ENCODE measurements at places on chromosomes 12 and 14.

GRCh38 chr14:55401751-55402150, 9.9 kb downstream of the ATG14 start:
- DNase-seq = no peak

GRCh38 chr14:23877111-23877510, 76.5 kb upstream of the DHRS4 start:
- DNase-seq = no peak

DNA sequence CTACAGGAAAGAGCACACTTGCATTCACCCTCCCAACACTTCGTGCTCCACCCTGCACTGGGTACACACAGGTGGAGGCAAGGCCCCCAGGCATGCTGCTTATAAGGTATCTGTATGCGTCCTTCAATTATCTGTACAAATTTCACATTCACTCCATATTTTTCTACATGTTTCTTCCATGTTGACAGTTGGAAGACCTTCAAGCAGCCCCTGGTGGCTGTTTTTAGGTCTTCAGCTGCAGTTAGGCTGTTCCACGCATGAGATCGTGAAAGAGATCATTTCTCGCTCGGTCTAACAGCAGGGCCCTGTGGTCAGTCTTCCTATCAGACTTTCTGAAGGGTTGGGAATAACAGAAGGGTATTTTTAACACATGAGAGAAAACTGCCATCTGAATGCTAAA, 47.1 kb downstream of the PLXNC1 start:
- no peak for DNase-seq

- no peak for DNase-seq
These were observed at the start of gene OTX2 for GRCh38 chr14:56810147-56810719. Gene OTX2 (minus strand): TSS chr14:56810479. CDS start chr14:56805456, 5,023 bp downstream.

DNA sequence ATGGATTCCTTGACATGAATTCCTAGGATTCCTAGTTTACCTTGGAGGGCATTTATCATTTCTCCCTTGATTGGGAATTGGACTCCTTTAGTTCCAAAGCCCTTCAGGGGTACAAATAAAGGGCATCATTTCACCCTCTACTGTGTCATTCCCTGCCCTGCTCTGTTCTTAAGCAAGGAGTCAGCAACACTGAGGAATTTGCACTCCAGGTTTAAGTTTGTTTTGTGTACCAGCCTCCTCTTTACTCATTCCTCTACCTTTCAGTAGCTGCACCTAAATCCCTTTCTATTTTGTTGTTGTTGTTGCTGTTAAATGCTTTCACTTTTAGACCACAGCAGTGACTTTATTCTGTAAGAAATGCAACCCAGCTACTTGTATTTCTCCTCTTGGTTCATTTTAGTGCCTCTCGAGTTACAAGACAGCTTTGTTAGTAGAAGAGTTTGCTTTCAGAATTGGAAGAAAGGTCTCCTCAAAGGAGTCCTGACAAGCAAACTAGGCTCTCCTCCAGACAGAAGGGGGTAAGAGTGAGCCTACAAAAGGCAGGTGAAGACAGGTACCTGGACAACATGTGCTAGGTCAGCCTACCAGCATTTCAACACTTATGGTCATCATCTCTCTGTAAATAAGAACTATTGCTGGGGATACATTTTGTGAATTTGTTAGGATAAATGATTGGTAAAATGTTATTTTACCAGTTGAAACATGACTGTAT, 90.0 kb downstream of the RMST start:
- DNase-seq = peak; percentile 73

DNA sequence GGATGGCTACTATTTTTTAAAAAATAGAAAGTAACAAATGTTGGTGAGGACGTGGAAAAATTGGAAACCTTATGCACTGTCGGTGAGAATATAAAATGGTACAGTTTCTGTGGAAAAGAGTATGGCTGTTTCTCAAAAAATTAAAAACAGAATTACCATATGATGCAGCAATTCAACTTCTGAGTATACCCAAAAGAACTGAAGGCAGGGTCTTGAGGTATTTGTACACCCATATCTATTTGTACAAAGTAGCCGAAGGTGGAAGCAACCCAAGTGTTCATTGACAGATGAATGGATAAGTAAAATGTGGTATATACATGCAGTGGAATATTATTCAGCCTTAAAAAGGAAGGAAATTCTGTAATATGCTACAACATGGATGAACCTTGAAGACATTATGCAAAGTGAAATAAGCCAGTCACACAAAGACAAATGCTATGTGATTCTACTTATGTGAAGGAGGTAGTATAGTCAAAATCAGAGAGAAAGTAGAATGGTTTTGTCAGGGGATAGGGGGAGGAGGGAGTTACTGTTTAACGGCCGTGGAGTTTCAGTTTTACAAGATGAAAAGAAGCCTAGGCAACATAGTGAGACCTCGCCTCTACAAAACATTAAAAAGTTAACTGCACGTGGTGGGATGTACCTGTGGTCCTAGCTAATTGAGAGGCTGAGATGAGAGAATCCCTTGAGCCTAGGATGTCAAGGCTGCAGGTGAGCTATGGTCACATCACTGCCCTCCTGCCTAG, 38.4 kb upstream of the CCT2 start:
- DNase-seq = no peak

DNA sequence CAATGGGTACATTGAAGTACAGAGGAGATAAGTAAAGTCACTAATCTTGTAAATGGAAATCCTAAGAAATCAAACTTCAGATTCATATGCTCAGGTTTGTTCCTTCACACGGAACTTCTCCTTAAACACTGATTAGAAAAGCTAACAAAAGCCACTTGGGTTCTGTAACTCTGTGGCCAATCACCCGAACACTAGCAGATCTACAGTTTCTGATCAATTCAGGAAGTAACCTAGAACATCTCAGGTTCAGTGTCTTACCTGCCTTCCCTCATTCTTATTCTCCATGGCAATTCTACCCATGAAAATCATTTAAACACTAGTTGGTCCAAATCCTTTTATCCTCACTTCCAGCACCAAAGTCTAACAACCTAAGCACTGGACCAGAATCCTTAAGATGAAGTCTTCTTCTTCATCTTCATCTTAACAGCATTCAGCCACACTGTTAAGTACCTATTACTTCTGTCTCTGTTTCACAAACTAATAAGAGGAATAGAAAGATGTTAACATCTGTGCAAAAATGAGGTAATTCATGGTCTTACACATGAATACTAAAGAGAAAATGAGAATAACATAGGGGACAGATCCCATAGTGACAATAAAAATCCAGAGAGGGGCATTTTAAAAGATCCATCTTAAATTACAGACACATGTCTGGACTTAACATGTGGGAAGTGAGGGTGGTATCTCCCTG, 184.5 kb downstream of the SSPN start:
- no peak for DNase-seq

DNA sequence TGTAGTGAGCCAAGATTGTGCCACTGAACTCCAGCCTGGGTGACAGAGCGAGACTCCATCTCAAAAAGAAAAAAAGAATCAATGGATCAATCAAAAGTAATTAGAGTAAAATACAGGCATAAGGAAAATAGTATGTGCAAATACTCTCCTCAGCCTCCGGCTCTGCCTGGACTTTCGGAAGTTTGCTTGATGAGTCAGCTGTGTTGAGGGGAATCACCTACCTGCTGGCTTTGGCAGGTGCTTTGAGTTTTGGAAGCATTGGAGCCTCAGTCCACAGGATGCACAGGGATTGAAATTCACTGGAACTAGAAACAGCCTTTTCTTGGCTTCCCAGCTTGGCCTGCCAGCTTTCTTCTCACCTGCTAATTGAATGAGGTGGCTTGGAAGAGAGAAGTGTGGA, 268.2 kb downstream of the PCNX1 start:
- no peak for DNase-seq

- peak; percentile 72 for DNase-seq
These were observed 74.3 kb upstream of the CPM start for GRCh38 chr12:69007101-69007854.

DNA sequence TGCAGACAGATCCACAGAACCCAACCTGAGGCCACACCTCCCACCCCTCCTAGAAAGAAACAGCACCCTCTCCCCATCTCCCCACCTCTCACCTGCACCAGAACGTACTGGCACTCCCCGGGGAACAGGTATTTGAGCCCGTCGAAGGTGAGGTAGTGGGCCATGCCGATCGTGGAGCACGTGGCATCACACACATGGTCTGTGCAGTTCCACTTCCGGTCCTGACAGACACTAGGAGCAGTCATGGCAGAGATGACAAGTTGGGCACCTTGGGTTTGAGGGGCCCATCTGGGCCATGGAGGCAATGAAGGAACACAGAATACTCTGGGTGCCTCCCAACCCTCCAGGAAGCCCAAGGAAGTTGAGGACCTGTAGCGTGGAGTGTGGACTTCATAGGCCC, 89.5 kb upstream of the ANO2 start:
- no peak for DNase-seq

DNA sequence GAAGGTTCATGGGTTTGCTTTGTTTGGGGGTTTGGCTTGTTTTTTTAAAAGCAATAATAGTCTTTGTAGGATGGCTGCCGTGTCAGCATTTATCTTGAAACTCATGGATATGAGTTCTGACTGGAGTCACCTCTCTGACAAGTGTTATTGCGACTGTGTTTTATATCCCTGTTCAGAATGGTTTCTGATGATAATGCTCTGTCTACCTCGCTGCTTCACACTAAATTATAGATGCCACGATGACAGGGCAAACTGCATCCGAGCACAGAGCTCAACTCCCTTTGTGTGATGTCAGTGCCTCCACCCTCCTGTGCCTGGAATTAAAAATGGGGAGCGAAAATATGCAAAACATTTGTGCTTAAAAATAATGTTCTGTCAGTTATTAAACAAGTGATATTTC, 250.8 kb downstream of the EGLN3 start:
- DNase-seq = no peak

- DNase-seq = peak; percentile 51
These were observed 25.8 kb upstream of the STRAP start for GRCh38 chr12:15856097-15856982.

- DNase-seq = no peak
These were observed 58.8 kb downstream of the TRMT5 start for GRCh38 chr14:60922050-60922449.

GRCh38 chr12:116969615-116970585, 59.1 kb downstream of the FBXW8 start:
- DNase-seq = peak; percentile 8

- DNase-seq = no peak
These were observed 92.9 kb downstream of the KCNC2 start for GRCh38 chr12:75116646-75117198.
